ENCODE measurements at places on chromosomes 7 and 10. TPM values are rescaled to one million over a fixed set of nuclear protein-coding genes. Genes with fewer than 3 reads are reported as not detected.

RSU1 gene
- 39.2 TPM for total RNA-seq

SCRN1 gene
- 13.4 TPM for total RNA-seq

GRCh38 chr10:28179006-28179742 lies 123.7 kb downstream of the MPP7 start:
- no peak overlapping the region for H3K27ac ChIP-seq
- H3K27me3 ChIP-seq: no peaks in the 10 kb centered on the region
- H3K4me1 ChIP-seq: peaks cover 15% of the 10 kb centered on the region
- DNase-seq: no peak

GUSB gene
- 15.4 TPM for total RNA-seq

CHST3 gene
- 18.0 TPM for total RNA-seq

DNA sequence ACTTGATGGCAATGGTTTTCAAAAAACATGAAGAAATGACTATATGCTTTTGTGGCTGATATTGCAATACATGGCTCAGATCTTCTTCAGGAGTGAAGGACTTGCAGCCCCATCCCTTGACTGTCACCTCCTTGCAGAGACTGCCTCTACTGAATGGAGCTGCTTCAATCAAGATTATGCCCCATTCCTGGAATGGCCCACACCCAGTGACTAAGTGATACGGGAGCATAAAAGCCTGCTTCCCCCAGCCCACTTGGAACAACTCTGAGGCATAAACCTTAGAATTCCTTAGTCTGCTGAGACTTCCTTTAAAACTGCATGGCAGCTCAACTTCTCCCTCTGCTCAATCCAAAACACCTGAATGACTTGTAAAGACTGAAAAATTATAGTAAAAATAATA lies 957.1 kb downstream of the SORCS3 start:
- no peaks in the 10 kb centered on the region for H3K36me3 ChIP-seq
- no peak overlapping the region for H3K4me3 ChIP-seq
- H3K27ac ChIP-seq: no peak overlapping the region
- no peak for DNase-seq
- no peaks in the 10 kb centered on the region for H3K4me1 ChIP-seq
- H3K27me3 ChIP-seq: no peaks in the 10 kb centered on the region

Data from left ventricle myocardium inferior (tissue), 1 donor.